ENCODE measurements at places on chromosomes 6 and 20.

DNA sequence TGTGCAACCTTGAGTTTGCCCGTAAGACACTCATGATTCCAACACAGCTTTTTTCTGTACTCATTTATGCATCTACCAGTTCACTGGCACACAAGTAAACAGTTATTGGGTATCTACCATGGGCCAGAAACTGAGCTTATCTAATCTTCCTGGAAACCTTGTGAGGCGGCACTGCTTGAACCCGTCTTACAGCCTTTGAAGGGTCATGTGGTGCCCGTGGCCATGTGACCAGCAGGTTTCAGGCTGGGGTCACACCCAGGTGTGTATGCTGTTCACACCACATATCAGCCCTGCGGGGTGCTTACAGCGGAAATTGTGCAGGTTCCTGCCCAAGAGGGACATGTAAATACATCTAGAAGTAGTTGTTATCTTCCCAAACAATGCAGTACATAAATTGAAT is 6.1 kb downstream of the THBD start:
- no peak for DNase-seq

GRCh38 chr6:70231311-70231710 is 71.6 kb downstream of the COL9A1 start:
- no peak for DNase-seq

DNA sequence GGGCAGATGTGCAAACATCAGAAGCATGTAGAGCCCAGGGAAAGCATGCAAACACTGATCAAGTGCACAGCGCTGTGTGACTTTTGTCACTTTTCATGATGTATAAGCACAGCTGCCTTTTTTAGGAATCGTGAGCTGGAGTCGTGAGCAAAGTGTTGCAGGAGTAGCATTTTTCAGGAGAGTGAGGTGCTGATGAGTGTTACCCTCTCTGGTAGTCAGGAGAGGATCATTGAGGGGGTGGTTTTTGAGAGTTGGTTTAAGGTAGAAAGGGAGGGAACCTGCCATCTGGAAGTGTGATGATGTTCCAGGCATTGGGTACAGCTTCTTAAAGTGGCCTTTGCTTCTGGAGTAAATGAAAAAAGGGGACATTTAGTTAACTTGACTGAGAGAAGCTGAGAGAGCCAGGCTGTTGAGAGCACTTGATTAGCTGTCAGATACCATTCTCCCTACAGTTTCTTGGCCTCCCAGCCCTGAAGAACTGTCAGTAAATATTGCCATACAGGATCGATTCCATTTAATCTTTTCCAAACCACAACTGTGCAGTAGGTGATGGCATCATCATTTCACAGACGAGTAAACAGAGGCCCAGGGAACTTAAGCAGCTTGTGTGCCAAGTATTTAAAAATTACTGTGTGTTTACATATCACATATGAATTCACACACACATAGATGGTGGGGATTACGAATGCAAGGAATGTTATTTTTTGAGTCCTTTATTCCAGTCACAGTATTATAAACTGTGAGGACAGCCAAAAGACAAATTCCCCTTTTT is 28.9 kb downstream of the TPD52L1 start:
- no peak for DNase-seq

- DNase-seq: no peak
Measured at GRCh38 chr20:10454151-10454750, 19.1 kb downstream of the SLX4IP start.

DNA sequence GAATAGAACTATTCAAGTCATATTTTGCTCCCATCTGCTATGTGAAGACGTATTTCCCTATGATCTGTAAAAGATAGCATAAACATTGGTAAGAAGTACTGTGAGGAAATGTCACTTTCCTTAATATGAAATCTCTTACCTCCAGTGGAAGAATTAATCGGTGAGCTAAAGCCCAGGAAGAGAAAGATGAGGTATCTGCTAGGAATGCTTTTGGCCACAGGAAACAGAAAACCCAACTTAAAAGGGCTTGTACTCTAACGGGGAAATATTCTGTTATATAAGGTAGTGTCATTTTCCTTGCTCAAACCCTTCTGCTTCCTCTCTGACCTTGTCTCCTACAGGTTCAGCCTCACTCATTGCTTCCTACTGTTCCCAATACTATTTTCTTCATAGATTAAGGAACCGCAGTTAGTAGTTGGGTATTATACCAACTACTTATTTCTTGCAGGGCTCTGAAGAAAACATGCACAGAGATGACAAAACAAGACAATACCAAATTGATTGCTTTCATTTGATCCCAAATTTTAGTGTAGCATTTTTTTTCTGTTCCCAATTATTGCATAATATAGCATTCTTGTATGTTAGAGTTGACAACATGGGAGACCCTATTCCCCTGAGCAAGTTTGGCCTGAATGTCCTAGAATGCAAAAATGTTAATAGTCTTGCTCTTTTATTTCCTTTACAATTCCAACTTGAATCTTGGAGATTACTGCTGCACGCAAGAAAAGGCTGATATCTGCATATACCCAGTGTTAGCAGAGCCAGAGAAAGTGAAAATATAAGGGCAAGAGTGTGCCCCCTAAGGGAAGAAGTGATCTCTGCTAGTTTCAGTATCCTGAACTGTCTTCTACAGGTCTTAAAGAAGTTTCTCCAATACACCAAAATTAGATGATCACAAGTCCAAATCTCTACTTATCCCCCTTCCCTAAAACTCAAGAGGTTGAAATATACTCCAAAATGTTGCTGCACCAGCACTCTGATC is 65.3 kb downstream of the AFG1L start:
- DNase-seq: no peak

DNA sequence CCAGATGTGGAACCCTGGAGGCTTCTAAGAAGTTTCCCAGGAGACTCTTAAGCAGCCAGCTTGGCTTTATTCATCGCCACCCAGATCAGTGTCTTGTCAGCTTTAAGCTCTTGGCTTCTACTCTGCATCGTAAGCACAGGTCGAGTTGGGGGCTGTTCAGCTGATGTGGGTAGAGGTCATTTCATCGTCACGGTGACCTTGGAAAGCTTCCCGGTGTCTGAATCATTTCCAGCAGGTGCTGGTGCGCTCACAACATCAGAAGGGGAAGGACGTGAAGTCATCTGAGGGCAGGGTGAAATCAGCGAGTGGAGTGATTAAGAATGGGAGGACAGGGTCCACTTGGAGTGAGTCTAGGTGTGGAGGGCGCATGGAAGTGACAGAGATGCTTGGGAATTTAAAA is 112.6 kb downstream of the SASH1 start:
- DNase-seq: no peak

GRCh38 chr6:157927011-157927410 is 54.7 kb upstream of the SYNJ2 start:
- DNase-seq: no peak

- DNase-seq: no peak
Measured at GRCh38 chr20:1107176-1107575, 11.2 kb upstream of the PSMF1 start.

- no peak for DNase-seq
Measured at GRCh38 chr6:145761584-145761983, 26.3 kb upstream of the EPM2A start.

DNA sequence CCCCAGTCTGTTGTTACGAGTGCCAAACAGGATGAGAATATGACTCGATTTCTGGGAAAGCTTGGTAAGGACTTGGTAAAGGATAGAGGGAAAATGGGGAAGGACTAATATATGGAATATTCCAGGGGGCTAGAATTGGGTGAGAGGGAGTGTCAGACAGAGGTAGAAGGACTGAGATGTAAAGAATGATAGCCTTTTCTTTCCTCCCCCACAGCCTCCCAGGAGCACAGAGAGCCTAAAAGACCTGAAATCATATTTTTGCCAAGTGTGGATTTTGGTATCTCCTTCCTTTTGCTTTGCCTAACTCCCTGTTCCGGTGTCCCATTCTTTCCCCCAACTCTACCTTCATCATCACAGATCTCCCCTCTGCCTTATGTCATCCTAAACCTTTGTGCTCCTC is 3.1 kb downstream of the MSH5 start:
- no peak for DNase-seq

- no peak for DNase-seq
Measured at GRCh38 chr6:158475344-158476302, 84.3 kb upstream of the TMEM181 start.

DNA sequence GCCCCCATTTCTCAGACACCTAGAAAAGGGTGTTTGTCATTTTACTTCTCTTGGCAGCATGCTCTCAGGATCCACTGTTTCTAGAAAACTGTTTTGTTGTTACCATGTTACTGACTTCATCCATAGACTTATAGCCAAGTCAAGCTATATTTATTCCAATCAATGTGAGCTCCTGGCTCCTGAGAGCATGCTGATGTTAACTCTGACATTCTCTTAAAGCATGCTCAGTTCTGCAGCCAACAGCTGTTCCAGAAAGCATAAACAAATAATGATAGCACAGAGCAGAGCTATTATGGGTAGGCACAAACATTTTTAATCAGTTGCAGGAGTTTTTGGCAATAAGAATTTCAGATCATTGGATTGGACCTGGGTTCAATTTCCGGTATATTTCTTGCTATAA is 92.4 kb upstream of the CEP85L start:
- DNase-seq: no peak

DNA sequence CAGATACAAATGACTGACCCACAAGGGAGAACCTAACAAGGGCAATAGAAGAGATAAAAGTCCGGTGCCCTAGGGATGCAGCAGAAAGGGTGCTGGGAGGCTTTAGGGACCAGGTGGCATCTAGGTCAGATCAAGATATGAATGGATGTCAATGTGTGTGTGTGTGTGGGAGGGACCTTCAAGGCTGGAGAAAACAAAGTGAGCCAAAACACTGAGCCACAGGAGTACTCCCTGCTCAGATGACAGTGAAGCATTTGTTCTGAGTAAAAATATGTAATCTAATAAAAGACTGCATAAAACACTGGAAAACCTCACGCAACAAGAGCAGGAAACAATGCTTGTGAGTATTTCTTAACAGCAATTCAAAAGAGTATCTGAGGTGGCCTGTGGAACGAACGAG is 28.2 kb downstream of the ZNF337 start:
- DNase-seq: no peak

DNA sequence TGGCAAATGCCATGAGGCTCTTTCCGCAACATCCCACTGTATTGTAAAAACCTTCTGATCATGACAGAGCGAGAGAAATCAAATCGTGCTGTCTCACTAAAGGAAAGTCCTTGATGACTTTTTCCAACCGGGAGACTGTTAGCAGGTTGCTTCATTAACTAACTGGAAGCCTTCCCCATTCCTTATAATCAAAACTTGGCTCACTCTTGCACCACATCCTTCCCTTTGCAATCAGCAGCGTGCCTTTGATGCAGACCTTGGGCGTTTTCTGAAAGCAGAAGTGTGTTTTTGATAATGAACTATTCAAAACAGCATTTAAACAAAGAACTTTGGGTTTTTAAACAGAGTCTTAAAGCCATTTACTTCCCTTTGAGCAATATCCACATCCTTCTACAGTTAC is 96.2 kb upstream of the CNR1 start:
- DNase-seq: no peak

DNA sequence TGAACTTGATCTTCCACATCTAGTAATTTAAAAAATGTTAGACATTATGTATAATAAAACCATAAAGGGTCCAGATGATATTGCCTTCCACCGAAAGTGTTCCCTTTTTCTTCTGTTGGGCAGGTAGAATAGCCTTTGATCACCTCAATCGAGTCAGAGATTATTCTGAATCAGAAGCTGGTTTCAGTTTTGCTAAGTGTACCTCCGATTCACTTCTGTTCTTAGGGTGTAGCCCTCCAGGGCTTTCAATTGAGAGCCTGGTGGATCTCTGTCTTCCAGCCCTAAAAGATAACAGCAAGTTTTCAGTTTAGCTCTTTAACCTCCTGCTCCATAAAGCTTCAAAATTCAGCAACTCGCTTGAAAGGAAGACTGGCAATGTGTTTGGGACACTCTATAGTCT is 21.1 kb upstream of the AIG1 start:
- no peak for DNase-seq

- no peak for DNase-seq
Measured at GRCh38 chr6:17493286-17493685, 99.9 kb downstream of the CAP2 start.

DNA sequence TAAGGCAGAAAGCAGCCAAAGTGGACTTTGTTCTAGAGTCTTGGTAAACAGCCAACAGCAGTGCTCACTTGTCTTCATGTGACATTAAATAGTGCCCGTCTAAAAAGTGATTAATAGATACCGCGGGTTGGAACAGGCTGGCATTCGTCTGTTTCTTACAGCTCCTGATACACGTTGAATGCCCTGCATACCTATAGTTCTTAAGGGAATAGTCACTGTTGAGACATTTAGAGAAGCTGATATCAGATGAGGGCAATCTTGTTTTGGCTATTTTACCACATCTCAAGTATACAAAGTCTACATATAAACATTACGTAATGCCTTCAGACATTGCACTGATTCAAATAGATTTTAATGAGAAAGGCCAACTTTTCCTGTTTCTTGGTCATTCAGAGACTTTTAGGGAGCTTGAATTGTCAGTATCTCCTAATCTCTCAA is 374.9 kb upstream of the FLRT3 start:
- DNase-seq: no peak

GRCh38 chr6:20118892-20119291 is 93.4 kb downstream of the MBOAT1 start:
- no peak for DNase-seq

GRCh38 chr6:38193481-38194281 is 374.2 kb downstream of the ZFAND3 start:
- no peak for DNase-seq

GRCh38 chr6:41894366-41895299 is 542 bp downstream of the USP49 start:
- no peak for DNase-seq

DNA sequence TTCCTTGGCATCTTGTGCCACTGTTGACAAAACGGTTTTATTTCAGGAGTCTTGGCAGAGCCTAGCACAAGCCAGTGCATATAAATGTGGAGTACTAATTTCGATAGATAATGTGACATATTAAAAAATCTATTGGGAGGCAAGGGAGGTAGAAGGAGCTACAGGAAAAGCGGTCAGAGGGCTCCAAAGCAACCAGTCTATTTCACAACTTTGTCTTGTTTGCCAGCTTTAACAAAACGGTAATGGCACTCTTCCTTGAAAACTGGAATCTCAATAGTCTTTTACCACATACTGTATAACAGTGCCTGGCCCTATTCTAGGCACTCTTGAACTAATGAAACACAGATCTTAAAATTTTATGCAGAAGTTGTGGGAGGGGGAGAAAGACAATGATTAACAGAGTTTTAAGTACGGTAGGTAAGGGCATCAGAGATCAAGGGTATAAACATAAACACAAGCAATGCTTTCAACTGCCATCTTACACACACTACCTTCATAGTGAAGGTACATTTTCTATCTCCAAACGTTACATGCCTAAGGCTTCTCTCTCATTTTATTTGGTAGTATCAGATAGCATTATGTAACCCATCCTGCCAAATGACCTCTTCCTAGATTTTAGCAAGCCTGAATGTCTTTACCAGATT is 33.5 kb upstream of the SYNCRIP start:
- no peak for DNase-seq

- DNase-seq: no peak
Measured at GRCh38 chr6:127212376-127212775, 54.3 kb upstream of the RNF146 start.

GRCh38 chr6:2807342-2808090 is 34.1 kb downstream of the SERPINB1 start:
- no peak for DNase-seq

GRCh38 chr6:7907159-7907558 is 3.4 kb downstream of the TXNDC5 start:
- no peak for DNase-seq

- no peak for DNase-seq
Measured at GRCh38 chr6:20575704-20576451, 41.6 kb downstream of the CDKAL1 start.

Measured in activated CD8-positive, alpha-beta memory T cell treated with anti-CD3 and anti-CD28 coated beads for 48 hours (primary cell).